Occipital lobe (tissue), 3 donors: ENCODE measurements at places on chromosomes 6 and 20. TPM values are rescaled to one million over a fixed set of nuclear protein-coding genes. Genes with fewer than 3 reads are reported as not detected.

Gene BNIP5
- not detected for total RNA-seq

- DNase-seq: no peak
These were observed 405.8 kb downstream of the CDH4 start for GRCh38 chr20:61657721-61658377.

- DNase-seq: no peak
These were observed 30.4 kb upstream of the HIVEP2 start for GRCh38 chr6:142975365-142975764.

GRCh38 chr20:52992632-52993031, 20.5 kb downstream of the TSHZ2 start:
- DNase-seq: no peak

Gene COL19A1
- 5.9 TPM for total RNA-seq

- no peak for DNase-seq
These were observed 49.1 kb downstream of the SYTL3 start for GRCh38 chr6:158698931-158699330.

- DNase-seq: no peak
These were observed 82.4 kb upstream of the FAM184A start for GRCh38 chr6:119160911-119161310.

- no peak for DNase-seq
These were observed 18.5 kb upstream of the WFDC10A start for GRCh38 chr20:45611054-45611453.

GRCh38 chr6:33126101-33126714, 50.4 kb downstream of the HLA-DPB1 start:
- no peak for DNase-seq

Gene MAFB
- 11.1 TPM for total RNA-seq

Gene AGER
- 0.78 TPM for total RNA-seq

- no peak for DNase-seq
These were observed 30.3 kb downstream of the BNIP5 start for GRCh38 chr6:36306375-36306774.

GRCh38 chr6:90544081-90544480, 42.8 kb downstream of the MAP3K7 start:
- no peak for DNase-seq

- DNase-seq: no peak
These were observed 82.1 kb downstream of the PSMG4 start for GRCh38 chr6:3340894-3341293.

DNA sequence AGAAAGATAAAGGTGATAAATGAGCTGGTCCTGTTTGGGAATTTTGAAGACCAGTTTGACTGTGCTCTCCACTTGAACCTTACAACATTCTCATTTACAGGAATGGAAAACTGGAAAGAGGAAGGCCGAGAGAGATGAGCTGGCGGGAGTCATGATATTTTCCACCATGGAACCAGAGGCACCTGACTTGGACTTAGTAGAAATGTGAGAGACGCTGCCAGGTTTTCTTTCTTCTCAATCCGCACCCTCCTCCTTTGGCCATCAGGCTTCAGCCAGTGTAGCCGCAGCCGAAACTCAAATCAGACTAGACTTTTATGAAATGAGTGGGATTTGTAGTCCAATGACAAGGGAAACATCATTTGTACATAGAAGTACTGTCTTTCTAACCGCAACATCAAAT, 54.7 kb upstream of the SYNJ2 start:
- no peak for DNase-seq

DNA sequence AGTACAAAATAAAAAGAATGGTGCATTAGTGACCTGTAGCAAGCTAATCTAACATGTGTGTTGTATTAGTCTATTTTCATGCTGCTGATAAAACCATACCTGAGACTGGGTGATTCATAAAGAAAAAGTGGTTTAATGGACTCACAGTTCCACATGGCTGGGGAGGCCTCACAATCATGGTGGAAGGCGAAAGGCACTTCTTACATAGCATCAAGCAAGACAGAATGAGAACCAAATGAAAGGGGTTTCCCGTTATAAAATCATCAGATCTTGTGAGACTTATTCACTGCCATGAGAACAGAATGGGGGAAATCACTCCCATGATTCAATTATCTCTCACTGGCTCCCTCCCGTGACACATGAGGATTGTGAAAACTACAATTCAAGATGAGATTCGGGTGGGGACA, 45.4 kb upstream of the AIG1 start:
- DNase-seq: no peak

- no peak for DNase-seq
These were observed 19.3 kb upstream of the SRC start for GRCh38 chr20:37326666-37327065.

- no peak for DNase-seq
These were observed 20.5 kb upstream of the TIAM2 start for GRCh38 chr6:154974485-154975149.

DNA sequence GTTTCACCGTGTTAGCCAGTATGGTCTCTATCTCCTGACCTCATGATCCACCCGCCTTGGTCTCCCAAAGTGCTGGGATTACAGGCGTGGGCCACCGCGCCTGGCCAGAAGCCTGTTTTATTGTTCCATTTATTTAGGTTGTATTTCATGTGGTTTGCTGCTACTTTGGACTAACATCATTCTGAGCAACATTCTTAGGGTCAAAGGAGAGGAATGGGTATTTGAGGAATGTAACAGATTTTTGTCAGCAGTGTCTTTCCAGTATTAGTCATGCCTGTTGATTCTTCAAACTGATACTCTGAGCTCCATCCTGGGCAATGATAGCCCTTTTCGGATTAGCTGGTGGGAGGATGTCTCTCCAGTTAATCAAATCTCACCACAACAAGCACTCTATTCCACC, 213.0 kb upstream of the CITED2 start:
- no peak for DNase-seq

DNA sequence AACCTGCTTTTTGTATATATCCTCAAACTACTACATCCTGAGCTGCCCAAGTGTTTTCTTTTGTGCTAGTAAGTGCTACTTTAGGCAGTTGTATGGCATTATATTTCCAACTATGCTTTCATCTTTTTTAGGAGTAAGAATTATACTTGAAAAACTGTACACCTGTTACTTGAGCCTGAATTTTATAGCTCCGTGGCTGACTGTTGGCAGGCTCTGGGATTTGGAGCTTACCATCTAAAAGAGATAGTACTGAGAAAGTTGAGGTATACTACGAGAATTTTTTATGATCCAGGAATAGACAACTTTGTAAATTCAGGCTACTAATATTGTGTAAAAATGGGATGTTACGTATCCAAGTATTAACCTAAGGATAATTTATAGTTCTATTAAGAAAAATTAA, 32.4 kb downstream of the RNF217 start:
- DNase-seq: no peak

- DNase-seq: no peak
These were observed 405.9 kb upstream of the SULF2 start for GRCh38 chr20:48191200-48191599.

DNA sequence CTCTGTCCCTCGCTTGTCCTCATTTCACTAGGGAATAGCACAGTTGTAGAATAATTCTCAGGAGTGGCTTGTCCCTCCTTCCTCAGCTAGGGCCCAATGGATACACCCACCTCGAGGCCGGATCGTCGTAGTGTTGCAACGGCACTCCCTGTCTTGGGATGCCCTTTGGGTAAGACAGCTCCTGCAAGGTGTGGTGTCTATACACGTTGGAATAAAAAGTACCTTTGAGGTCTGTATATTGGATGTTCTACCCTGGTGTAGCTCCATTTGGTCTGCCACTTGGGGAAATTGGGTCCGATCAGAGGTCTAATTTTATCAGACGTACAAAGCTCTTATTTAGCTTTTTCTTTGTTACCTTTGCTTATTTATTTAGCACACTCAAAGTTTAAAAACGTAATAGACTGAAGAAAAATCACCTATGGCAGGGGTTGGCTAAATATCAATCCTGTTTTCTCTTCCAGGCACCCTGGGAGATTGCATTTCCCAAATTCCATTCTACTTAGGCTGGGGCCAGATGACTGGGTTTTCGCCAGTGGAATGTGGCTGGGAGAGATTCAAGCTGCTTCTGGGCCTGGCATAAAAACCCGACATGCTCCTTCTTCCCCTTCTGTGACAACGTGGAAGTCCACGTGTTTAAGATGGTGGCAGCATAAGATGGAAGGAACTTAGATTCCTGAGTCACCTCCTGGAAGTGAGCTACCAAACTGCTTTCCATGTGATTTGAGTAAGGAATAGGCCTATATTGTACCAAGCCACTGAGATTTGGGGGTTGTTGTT, 82.3 kb upstream of the CD83 start:
- no peak for DNase-seq

Gene OTOR
- total RNA-seq: 0.47 TPM

Gene PRL
- total RNA-seq: not detected

Gene STMND1
- not detected for total RNA-seq

GRCh38 chr20:23162887-23163286, 76.8 kb upstream of the CD93 start:
- DNase-seq: no peak

- DNase-seq: no peak
These were observed 61.4 kb upstream of the E2F3 start for GRCh38 chr6:20340068-20340848.

- no peak for DNase-seq
These were observed 157.1 kb upstream of the SMLR1 start for GRCh38 chr6:130670142-130670541.

Gene ZNF334
- total RNA-seq: 13.6 TPM

Gene PRRT1
- total RNA-seq: 0.78 TPM

GRCh38 chr6:163983679-163984078, 569.2 kb downstream of the QKI start:
- DNase-seq: no peak

Gene COL12A1
- total RNA-seq: 36.2 TPM

Gene QRSL1
- 19.7 TPM for total RNA-seq

Gene ABHD16A
- 48.2 TPM for total RNA-seq
